CMK (cell line): ENCODE measurements at places on chromosomes 13 and 19.

DNA sequence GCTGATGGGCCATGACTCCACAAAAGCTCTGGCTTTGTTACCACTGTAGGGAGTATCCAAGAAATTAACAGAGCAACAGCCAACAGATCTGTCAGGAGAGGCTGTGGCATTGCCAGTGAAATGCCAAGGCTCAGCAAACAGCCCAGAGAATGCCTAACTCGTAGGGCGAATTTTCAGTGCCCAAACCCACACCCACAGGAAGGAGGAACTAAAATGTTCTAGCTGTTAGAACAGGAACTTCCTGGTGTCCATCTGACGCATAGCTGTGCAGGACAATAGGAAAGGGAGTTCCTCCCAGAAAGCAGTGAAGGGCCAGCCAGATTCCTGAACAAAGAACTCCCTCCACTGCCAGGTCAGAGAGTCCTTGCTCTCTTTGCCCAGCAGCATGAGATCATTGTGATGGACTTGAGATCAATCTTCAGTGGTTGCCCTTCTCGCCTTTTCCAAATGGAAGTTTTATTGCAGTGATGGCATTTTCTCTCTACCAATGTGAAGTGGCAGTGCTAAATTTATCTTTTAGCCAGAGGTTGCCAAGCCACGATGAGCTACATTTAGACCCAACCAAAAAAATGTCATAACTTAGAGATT lies 224.2 kb upstream of the STARD13 start:
- no peak for DNase-seq

- no peak for DNase-seq
Observed at GRCh38 chr13:29801737-29802305, 48.6 kb downstream of the UBL3 start.

DNA sequence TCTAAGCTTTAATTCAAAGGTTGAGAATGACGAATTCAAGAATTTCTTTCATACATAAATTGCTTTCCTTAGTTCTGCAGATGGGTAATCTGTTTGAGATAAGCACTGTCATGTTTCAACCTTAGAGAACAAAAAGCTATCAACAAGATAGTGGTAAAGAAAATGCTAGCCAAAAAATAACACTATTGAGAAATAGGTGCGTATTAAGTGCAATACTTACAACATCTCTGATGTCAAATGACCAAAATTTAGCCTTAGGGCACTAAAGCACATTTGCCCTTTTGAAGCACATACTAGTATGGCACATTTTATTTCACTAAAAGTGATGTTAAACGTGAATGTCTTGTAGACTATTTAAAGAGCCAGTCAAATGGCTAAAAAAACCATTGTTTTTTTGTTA lies 4.9 kb downstream of the KBTBD6 start:
- DNase-seq = no peak

DNA sequence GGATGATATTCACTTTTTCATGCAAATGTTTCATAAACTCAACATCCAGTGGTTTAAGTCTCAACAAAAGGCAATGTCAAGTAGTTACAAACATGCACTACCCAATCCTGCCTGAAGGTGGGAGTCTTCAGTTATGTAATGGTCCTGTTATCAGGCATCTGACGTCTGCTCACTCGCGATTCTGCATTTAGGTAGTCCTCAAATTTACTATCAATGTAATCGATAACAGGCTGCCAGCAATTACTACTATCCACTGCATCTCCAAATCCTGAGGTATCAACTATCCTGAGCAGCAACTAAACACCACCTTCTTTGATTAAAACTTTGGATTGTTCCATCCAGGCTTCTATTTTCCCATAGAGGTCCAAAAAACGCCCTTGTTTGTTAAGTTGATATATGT lies 51.2 kb downstream of the NLRP12 start:
- DNase-seq = peak; percentile 39

GRCh38 chr13:76000131-76000530 lies 364.0 kb downstream of the LMO7 start:
- DNase-seq = no peak

DNA sequence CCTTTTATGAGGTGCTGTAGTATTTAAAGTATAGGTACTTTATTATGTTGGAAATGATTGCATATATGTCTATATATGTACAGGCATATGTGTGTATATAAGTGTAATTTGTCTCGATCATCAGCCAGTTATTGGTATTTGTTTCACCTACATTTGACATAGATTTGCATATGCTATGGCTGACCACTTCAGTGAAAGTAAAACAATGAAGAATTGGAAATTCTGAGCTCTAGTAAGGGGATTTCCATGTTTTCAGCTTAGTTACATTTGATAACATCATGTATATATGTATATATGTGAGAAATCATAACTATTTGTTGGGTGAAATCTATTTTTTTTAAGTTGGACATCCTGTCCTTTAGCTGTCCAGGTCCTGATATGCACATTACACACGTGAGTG lies 1303.9 kb downstream of the EFNB2 start:
- DNase-seq = no peak

DNA sequence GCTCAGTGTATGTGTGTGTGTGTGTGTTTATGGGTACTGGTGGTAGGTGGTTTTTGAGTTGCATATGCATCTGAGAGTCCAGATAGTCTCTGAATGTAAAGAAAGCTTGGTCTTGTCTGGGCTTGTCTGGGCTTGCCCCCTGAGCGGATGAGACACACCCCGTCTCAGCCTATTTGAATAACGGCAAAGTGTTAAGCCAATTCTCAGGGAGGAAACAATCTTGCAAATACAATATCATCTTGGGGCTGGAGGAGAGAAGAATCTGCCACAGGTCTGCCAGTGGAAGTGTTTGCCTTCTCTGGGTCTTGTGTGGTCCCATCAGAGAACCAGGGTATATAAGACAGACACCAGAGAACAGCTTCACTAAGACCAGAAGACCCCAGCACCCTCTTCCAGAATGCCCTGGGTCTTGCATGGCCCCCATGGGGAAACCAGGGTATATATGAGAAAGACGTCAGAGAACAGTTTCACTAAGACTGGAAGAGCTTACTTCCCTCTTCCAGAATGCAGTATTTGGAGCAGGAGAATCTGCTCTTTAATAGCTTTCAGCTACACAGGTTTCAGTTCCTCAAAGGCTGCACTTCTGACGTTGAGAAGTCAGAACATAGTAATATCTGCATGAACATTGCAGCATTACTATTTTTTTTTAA lies 13.3 kb downstream of the CD70 start:
- no peak for DNase-seq

DNA sequence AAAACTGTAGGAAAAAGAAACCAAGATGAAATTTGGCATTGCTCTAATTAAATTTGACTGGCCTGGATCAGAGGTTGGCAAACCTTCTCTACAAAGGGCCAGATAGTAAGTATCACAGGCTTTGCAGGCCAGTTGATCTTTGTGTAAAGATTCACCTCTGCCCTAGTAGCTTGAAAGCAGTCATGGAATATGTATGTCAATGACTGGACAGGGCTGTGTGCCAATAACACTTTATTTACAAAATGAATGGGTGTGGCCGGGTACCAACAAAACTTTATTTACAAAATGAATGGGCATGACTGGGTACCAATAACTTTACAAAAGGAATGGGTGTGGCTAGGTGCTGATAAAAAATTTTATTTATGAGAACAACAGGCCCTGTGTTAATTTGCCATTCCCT lies 20.0 kb downstream of the SIN3B start:
- DNase-seq = no peak

GRCh38 chr13:43132257-43132656 lies 108.9 kb downstream of the DNAJC15 start:
- DNase-seq = no peak

GRCh38 chr19:45368737-45369340 lies 1.5 kb downstream of the ERCC2 start:
- no peak for DNase-seq

GRCh38 chr13:52852444-52852843 lies 4.0 kb upstream of the PCDH8 start:
- no peak for DNase-seq

GRCh38 chr13:36549755-36550154 lies 117.5 kb downstream of the CCNA1 start:
- DNase-seq = no peak

DNA sequence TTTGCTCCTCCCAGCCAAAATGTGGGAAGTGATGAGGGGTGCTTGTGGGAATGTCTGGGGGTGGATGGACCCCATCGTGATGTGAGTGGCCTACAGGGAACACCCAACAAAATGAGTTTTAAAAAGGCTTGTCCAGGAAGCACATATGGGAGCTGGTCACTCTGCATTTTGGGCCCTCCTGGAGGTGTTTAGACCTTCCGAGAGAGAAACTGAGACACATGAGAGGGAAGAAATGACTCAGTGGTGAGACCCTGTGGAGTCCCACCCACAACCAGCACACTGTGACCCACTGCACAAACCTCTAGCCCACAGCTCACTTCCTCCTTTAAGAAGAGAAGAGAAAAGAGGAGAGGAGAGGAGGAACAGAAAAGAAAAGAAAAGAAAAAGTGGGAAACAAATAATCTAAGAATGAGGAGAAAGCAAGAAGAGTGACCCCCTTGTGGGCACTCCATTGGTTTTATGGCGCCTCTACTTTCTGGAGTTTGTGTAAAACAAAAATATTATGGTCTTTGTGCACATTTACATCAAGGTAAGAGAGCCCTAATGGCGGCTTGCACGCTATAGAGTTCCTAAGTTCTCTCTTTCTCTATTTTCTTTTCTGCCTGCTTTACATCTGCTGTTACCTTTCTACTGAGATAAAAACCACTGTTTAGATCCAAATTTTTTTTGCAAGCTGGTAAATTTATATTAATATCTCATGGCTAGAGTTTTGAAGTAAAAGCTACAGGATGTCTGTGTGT lies 13.3 kb upstream of the LILRB1 start:
- DNase-seq = no peak

- DNase-seq = no peak
Observed at GRCh38 chr13:114071991-114072390, 60.4 kb downstream of the RASA3 start.

- DNase-seq = no peak
Observed at GRCh38 chr19:36377541-36378178, 1.3 kb downstream of the ZFP14 start.

DNA sequence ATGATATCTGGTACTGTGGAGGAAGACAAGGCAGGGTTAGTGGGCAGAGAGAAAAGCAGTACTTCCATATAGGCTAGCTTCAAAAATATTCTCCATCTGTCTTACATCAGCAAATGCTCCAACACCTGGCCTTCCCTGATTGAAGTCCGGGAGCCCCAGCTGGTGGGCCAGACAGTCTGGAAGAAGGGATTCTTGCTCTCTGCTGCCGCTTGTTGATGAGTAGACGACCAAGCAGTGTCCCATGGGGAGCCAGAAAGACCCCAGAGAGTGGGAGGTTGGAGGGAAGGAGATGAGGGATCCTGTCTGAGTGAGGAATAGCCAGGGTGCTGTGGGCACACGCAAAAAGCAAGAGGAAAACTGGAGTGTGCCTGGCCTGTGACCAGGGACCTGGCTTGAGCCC lies 95.1 kb downstream of the ATP8A2 start:
- DNase-seq = no peak

- DNase-seq = no peak
Observed at GRCh38 chr19:38013913-38014580, 107.0 kb downstream of the SIPA1L3 start.

GRCh38 chr13:72931311-72931710 lies 127.5 kb upstream of the KLF5 start:
- DNase-seq = no peak

DNA sequence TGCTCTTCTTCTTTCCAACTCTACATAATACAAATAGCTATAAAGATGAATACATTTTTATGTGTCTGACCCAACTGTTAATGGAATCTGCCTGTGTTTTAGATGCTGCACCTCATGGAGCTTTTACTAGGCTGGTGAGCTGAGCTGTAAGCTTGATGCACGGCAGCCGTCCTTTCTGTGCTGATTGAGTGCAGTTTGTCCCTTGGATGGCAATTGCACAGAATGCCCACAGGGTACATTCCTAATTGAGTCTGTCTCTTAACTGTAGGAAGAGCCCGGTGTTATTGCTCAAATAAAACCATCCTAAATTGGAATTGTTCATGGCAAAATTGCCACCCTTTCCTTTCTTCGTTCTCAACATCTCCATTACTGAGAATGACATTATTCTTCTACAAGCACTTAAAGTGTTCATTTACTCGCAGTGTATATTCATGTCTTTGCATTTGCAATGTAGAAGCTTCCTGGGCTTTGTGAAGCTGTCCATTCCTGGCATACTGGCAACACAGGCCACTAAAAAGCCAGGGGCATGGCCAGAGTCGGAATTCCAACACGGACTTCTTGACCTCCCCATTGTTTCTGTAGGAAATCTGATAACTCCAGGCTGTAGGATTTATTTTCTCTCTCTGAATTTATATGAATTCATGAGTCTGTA lies 85.8 kb downstream of the SLC10A2 start:
- no peak for DNase-seq

DNA sequence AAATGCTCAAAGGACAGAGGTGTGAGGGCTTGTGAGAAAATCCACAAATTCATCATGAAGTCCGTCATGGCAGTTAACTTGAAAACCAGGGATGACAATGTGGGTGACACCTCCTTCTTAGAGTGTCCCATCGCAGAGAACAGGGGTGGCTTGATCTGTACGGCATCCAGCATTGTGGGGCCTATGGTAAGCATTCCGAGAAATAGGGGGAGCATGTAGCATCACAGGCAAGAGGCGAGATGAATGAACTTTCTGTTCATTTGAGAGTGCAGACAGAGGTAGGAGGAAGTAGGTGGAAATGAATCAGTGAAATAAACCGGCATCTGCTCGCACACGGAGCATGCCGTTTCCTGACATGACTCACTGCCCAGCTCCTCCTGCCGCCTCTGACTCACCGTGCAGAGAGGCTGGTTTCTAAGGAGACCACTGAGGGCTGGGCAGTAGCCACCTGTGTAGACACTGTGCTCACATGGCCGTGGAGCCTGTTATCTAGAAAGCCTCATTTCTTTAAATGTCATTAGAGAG lies 339.0 kb downstream of the RFC3 start:
- no peak for DNase-seq

GRCh38 chr13:44817131-44817671 lies 172.1 kb downstream of the NUFIP1 start:
- DNase-seq = no peak

DNA sequence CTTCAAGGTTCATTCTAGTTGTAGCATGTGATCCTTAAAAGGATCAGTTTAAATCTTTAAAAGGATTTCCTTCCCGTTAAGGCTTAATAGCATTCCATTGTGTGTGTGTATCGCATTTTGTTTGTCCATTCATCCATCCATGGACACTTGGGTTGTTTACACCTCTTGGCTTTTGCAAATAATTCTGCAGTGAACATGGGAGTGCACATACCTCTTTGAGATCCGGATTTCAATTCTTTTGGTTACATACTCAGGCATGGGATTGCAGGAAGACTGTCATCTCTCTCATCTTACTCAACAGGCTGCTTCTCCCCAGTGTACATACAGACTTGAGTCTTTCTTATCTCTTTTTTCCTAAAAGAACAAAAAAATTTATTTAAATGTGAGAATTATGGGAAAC lies 1.2 kb downstream of the RNF113B start:
- no peak for DNase-seq

- no peak for DNase-seq
Observed at GRCh38 chr13:78364711-78365110, 238.6 kb downstream of the POU4F1 start.
